ENCODE measurements at places on chromosomes 4 and X. TPM values are rescaled to one million over a fixed set of nuclear protein-coding genes. Genes with fewer than 3 reads are reported as not detected.

DNA sequence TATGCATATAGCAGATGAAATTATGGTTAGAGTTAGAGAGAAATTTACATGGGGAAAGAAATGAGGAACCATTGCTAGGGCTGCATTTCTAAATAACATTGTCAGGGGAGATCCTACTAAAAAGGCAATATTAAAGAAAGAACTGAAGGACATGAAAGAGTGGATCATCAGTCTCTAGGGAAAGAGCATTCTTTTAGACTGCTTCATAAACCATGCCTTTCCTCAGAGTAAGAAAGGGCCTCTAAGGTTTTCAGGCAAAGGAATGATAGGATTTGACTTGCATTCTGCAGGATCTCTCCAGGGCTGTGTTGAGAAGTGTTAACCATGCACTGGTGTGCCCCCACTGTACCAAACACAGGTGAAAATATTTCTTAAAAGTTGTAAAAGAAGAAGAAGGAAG, 385.4 kb upstream of the MAD2L1 start:
- no peak overlapping the region for H3K27ac ChIP-seq
- peaks cover 2% of the 10 kb centered on the region for H3K27me3 ChIP-seq
- no peaks in the 10 kb centered on the region for H3K4me1 ChIP-seq

DNA sequence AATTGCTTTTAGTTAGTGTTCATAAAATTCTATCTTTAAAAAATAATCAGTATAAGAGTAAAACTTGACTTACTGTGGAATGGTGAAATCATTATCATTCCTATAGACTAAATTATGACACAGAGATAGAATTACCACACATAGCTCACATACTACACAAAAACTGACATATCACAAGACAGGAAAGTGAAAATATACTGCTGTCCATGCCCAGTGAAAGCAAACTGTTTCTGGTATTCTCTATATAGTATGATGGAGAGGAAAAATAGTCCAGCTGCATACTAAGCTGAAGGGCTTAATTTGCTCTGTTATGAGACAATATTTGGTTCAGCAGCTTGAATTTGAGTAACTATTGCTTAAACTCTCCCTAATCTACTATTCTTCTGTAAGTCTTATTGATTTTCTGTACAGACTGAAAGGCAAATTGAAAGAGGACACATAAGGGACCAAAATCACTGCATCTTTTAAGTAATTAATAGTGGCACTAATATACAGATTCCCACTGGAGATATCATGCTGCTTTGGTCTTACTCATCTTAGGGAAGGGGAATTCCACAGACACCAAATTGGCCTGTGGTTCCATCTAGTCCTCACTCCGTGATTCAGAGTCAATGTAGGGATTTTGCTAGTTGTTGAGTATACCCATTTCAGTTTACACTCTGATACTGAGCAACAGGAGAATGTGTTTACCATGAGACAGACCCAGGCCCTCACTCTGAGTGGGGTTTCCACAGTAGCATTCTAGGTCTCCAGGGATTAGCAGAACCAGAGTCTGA, 47.4 kb upstream of the AGA start:
- no peaks in the 10 kb centered on the region for H3K4me1 ChIP-seq
- no peaks in the 10 kb centered on the region for H3K27me3 ChIP-seq
- no peak overlapping the region for H3K27ac ChIP-seq
- H3K4me3 ChIP-seq, result no peak overlapping the region
- peaks cover 2% of the 10 kb centered on the region for H3K36me3 ChIP-seq

Gene RAPGEF2
- 32.0 TPM for total RNA-seq

Gene ITIH6
- not detected for total RNA-seq

Gene SCML2
- total RNA-seq, result 2.9 TPM
